ENCODE measurements at places on chromosomes 1 and 21.

GRCh38 chr1:55012661-55013060 is 13.9 kb downstream of the BSND start:
- DNase-seq: no peak

GRCh38 chr1:16300436-16300835 is 51.8 kb downstream of the FBXO42 start:
- no peak for DNase-seq

DNA sequence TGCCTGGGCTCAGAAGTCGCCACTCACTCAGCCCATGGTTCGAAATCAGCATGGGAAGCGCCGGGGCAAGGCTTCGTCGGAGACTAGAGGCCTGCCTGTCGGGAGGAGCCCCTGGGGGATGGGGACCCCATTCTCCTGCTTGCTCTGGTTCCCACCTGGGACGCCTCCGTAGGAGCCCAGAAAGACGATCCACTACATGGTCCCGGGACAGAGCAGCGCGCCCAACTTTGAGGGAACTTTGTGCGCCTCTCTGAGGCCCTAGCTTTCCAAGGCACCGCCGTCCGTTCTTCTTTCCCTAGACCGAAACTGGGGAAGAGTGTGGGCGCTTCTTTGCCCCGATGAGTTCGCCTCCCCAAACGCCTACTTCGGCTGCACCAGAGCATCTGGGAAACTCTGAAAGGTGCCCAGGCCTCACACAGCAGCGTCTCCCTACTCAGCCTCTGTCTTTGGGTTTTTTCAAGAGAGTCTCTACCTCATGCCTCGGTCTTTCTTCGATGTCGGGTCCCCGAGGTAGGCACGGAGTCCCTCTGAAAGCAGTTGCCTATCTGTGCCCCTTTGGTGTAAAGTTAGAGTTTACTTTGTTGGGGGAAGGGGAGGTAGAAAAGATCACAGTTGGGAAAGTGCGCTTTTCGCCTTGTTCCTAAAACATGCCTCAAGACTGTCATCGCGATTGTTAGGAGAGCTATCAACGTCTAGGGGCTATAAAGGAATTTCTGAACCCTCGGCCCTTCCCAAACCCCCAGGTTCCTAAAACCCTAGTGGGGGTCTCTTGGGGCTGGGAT is 14.0 kb downstream of the NR5A2 start:
- no peak for DNase-seq

DNA sequence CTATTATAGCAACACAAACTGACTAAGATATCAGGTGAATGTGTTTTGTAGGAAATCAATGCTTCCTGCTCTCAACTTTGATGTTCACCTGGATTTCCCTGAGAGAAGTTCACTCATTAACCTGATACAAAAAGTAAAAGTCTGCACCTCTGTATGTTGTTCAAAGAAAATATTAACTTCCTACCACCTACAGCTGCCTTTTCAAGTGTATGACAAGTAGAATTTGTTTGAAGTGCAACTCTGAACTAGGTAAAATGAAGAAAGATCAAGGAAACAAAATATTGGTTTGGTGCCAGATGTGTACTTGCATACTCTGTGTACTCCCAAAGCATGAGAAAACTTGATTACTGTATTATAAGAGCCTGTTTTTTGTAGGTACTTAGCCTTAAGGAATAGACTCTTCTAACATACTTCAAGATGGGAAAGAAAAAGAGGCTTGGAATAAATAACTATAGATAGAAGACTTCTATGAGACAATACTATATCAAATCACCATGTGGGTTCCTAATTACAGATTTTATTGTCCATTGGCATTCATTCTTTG is 193.4 kb downstream of the APP start:
- DNase-seq: no peak

DNA sequence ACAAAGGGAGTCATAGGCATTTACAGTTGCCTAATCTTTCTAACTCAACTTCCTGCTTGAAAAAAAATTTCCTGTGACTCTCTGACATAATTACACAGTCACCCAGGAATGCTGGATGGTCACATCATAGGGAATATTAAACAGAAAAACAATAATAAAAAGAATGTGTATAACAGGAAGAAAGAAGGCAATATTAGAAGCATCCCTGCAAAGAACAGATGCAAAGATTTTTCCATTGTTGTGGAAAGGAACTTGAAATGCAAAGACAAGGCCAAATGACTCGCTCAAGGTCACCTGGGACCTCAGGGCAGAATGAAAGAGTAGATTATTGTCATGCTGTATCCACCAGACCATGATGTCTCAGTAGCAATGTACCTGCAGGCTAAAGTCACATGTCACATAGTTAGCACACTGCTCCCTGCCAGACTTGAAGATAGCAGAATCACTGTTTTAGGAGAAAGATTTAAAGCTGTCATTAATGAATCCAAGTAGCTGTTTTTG is 184.3 kb downstream of the CYYR1 start:
- DNase-seq: no peak

DNA sequence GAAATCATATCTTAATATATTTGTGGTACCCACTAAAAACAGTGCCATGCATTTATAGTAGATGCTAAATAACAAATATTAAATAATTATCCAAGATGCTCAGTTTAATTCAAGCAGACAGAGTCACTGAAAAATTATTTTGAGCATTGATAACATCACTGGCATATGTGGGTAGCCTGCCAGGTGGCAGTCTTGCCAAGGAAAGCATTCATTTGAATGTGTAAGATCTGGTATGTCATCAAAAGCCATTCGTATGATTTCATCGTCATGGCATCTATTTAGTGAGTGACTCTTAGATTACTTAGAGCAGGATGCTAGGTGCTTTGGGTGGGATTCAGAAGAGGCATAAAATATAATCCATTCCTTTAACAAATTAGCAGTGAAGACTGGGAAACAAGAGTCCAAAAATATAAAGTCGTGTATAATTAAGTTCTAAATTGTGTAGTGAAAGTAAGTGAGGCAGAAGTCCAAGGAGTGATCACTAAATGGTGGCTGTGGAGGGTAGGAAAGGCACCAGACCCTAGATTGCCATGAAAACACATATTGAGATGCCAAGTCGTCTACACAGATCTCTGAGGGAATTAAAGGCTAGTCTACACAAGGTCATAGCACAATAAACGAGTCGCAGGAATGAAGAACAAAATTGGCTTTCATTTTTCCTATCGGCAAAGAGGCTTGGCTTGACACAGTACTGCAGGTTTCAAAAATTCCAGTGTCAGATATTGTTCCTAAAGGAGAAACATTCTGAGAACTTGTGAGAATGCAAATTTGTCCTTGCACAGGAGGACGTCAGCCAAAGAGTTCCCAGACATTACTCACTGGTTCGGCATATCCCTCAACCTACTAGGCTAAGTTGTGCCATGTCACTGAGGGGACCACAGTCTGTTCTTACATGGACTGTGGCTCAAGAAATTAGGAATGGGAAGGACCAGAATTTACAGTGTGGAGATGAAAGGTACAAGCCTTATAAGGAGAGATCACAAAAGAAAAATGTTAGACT is 130.8 kb downstream of the LYPLAL1 start:
- no peak for DNase-seq

GRCh38 chr1:182338806-182339370 is 52.7 kb downstream of the GLUL start:
- no peak for DNase-seq

DNA sequence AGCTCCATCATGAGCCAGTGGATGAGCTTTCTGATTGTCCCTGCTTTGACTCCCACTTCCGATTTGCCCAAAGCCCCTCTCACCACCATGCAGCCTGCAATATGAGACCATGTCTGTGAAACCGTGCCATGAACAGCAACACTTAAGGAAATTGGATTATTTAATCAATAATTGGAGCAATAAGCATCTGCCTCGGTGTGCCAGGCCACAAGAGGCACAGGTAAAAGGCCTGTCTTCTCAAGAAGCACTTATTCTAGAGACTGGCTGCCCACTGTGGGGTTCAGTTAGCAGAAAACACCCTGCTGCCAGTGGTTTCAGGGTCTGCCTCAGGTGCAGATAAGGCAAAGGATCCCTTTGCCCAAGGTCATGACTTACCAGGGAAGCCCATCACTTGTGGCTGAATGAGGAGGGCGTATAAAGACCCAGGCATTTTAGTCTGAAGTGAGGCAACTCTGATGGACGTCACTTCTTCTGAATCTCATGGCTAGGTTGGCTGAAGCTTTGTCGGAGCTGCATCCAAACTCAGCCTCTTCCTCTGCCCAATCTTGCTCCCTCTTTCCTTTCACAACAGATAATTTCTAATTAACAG is 7.1 kb upstream of the CHI3L2 start:
- DNase-seq: no peak

GRCh38 chr21:18655931-18656330 is 252.3 kb upstream of the TMPRSS15 start:
- no peak for DNase-seq

- DNase-seq: no peak
Measured at GRCh38 chr21:37263827-37264600, 3.1 kb downstream of the VPS26C start.

- DNase-seq: no peak
Measured at GRCh38 chr21:45228171-45228641, 59.5 kb downstream of the POFUT2 start.

DNA sequence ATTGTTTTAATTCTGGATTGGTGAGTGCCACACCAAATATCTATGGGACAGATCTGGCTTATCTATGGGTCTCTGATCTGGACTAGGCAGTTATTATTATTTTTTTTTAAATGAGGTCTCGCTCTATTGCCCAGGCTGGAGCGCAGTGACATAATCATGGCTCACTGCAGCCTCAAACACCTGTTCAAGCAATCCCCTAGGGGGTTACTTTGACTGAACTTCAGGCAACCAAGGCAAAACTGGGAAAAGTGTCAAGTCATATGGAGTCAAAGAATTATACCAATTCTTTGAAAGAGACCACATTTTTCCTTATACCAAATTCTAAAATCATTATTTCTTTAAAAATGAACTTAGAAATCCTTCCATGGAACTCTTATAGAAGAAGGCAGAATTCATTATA is 129.1 kb upstream of the HOOK1 start:
- no peak for DNase-seq

DNA sequence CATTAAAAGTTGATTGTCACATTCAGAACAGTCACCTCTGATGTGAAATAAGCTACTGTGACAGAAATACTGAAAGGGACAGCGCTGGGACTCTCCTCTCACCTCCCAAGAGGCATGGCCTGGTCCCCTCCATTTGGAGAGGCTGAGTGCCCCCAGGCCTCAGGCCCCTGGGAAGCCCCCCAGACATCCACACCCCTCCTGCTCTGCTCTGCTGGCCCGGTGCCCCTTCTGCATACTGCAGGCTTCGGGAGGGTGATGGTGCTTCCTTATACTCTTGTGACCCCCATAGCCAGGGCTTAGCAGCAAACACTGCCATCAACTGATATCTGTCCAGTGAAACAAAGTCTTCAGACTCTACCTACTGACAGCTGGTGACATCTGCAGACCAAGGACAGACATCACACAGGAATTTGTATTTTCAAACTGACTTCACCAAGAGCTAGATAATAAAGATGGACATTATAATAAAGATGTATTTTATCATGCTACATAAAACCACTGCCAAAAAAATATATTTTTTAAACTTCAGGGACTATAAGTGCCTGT is 36.9 kb downstream of the C2CD2 start:
- DNase-seq: no peak

DNA sequence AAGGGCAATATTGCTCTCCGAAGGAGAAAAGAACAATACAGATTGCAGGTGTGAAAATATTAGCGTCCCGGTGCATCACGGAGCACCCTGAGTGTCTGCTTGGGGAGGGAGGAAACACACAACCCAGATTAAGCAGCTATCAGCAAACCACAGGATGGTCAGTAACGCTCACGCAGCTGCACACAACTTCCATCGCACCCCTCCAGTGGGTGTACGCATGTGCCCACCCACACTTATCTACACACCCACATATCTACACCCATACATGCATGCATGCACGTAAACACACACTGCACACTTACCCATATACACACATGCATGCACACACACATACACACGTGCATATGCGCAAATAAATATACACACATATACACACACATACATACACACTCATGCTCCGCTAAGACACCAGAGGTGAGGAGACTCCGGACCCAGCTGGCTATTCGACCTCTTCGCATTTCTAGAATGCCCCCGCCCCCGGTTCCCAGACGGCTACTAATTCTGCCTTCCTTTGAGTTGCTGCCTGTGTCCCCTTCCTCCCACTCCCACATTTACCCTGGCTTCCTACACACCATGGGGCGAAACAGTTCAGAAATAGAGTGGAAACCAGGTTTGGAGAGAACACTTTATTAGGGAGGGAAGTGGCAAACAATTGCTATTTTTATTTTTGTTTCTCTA is 26.2 kb downstream of the ITPKB start:
- no peak for DNase-seq

- no peak for DNase-seq
Measured at GRCh38 chr1:12618965-12619791, 1.2 kb upstream of the DHRS3 start.

- DNase-seq: no peak
Measured at GRCh38 chr1:229089586-229090208, 181.2 kb upstream of the RAB4A start.

DNA sequence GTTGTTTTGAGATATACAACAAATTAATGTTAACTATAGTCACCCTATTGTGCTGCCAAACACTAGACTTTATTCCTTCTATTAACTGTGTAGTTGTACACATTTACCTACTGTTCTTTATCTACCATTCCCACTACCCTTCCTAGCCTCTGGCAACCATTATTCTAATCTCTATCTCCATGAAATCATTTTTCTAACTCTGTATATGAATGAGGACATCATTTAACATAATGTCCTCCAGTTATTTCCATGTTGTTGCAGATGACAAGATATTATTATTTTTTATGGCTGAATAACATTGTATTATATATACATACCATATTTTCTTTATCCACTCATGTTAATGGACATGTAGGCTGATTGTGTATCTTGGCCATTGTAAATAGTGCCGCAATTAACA is 366.3 kb downstream of the TBX15 start:
- no peak for DNase-seq
